ENCODE measurements at places on chromosomes 1 and 21.

DNA sequence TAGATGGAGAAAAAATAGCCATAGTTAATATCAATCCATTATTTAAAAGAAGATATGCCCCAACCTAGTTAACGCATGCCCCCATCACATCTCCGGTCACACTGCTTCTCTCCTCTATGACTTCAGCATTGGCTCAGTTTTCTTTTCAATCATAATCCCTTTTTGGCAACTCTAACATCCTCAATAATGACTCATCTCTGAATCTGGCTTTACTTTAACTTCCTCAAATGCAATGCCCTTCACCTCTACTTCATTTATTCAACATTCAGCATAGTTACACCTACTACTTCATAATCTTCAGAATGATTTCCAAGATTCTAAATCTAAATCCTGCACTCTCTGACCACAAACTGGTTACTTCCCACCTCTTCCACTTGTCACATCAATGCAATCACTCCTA is 417.3 kb downstream of the USH2A start:
- DNase-seq = no peak

GRCh38 chr1:23210351-23210785 is 6.9 kb downstream of the HTR1D start:
- DNase-seq = no peak

DNA sequence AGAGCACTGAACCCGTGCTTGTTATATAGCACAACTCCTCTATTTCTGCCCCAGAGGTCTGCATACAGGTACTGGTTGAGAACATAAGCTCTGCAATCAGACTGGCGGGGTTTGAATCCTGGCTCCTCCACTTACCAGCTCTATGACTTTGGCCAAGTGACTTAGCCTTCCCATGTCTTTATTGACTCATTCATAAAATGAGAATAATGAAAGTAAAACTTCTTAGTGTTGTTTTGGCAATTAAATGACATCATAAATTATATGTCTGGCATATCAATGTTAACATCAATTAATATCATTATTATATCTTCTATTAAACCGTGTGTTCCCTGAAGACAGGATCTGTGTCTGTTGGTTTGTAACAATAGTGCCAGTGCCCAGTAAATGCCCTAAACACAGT is 4.3 kb downstream of the INKA2 start:
- DNase-seq = no peak

DNA sequence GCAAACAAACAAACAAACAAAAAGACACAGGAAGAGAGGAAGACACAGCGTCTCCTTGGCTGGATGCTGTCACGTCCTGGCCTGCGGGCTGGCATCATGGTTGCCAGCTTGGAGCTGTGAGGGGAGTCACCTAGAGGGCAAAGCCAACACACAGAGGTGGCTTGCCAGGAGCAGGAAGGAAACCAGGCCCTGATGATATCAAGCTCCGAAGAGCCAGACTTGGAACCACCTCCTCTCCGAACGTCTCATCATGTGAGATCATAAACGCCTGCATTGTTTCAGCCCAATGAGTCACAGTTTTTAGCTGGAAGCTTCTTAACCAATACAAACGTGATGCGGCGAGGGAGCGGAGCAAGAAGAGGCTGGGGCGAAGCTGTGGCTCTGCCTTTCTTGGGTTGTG is 8.7 kb downstream of the PLA2G2D start:
- no peak for DNase-seq

GRCh38 chr21:36551731-36552433 is 72.0 kb upstream of the CLDN14 start:
- no peak for DNase-seq

- no peak for DNase-seq
Observed at GRCh38 chr1:200665861-200666260, 3.8 kb downstream of the DDX59 start.

DNA sequence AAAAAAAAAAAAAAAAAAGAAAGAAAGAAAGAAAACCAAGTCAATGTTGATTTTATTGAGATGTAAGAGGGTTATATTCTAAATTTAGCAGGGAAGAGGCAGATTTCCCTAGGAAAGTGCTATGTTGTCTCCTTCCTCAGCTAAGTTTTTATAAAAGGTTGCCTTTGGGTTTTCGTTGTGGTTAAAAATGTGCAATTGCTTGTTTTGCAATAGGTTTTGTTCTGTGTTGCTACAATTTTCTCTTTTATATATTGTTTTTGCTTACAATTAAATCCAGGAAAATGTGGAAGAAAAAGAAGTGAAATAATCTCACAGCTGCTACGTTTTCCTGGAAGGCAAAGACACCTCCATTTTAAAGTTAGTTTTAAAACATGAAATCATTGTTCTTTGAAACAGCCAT is 136.7 kb upstream of the C1orf105 start:
- DNase-seq = no peak

- DNase-seq = no peak
Observed at GRCh38 chr1:233689017-233689747, 75.3 kb downstream of the KCNK1 start.

DNA sequence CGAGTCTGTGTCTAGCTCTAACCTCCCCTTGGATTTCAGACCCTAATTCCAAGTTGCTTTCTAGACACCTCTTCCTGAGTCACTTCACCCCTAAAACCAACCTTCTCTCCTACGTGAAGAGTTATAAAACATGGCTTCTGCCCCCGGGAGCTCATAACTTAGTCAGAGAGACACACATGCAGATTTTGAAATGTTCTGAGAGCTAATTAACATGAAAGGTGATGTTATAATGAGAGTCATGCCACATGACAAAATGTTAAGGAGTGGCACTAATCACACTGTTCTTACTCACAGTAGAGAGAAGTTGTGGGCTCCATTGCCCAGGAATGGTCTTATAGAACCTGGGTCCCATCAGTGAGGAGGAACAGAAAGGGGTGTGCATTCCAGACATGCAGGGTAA is 117.1 kb downstream of the LRIG2 start:
- no peak for DNase-seq

DNA sequence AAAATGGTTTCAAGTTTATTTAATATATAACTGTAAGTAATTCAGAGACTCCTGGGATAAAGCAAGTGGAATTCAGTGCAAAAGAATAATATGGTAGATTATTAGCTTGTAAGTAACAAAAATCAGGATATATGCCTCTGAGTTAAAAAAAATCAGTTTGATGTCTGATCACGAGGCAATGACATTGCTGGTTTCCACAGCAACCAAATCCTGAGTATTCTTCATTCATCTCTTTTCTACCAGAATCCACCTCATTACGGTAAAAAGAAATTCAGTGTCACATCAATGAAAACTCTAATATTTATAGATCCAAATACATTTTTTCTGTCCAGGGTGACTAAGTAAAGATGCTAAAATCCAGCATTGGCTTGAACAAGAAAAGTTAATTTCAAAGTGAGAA is 642.3 kb upstream of the TMPRSS15 start:
- DNase-seq = no peak

- no peak for DNase-seq
Observed at GRCh38 chr1:233261206-233261605, 34.3 kb downstream of the PCNX2 start.

DNA sequence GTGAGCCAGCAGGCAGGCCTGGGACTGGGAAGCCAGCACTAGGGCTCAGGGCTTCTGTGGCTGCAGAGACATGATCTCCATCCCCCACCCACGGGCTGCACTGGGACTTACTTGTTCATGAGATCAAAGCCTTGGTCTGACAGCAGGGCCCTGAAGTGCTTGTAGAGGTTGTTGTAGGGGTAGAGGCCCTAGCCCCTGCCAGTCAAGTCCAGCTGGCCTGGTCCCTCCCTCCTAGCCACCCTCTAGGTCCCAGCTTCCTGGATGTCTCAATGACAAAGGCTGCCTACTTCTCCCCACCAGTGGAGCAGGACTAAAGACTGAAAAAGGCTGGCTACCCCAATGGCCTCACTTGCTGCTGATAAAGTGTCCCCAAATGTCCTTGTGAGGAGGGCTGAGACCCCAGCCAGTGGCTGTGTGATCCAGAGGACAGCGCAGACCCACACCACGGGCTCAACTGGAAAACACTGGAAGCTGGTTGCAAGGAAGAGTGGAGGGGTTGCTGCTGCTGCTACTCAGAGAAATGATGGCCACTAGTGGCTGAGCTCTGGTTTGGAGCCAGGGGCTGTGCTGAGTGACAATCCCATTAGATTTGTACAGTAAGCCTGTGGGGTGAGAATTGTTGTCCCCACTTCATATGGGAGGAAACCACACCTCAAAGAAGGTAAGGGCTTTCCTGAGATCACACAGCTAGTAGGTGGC is 1.4 kb downstream of the HTR1D start:
- no peak for DNase-seq

GRCh38 chr1:72827278-72827677 is 544.9 kb upstream of the NEGR1 start:
- DNase-seq = no peak

GRCh38 chr1:111193712-111194480 is 6.5 kb downstream of the DENND2D start:
- no peak for DNase-seq

DNA sequence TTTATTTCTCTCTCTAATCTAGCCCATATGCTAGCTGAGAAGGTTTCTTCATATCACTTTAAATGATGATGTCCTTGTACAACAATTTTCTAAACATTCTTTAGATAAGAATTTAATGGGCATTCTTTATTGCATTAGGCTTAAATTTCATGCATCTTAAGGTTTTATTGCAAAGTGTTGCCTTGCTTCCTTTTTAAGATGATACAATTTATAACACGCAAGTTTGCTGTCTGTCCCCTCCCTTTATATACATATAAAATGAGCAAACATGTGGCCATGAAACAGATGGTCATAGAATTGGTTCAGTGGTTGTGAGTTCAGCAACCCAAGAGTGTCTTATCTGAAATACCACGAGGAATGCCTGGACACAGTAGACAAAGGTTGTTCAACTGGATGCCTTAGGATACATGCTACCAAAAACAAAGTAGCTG is 12.1 kb downstream of the NBPF3 start:
- DNase-seq = no peak

DNA sequence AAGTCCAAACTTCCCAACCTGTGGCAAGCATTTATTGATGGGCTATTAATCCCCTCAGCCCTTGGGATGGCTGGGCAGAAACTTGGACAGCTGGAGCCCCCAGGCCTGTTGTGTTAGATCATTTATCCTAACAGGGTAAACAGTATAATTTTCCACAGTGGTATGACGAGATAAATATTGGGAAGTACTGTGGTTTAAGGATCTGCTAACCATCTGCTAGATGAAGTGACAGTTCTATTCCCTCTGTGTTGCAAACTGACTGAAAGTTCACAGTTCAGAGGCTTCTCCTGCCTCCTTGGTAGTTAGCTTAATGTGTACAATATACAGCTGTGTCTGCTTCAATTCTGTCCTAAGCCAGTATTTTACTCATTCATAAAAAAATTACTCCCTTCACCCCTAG is 127.5 kb upstream of the CHODL start:
- DNase-seq = no peak

DNA sequence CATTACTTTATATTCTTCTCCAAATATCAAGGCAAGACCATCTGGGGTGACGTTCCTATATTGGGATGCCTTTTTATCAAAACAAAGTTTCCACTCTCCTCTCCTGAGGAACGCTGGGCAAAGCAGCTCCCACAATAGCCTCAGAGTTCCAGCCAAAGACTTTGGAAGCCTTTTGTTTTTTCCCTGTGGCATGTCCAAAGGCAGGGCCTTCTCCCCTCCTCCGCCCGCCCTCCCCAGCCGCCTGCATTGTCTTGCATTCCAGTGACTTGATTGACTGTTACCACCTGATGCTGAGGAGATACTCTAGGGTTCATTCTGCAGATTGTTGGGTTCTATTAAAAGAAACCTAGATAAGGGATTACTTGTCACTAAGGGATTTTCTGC is 43.5 kb downstream of the PROX1 start:
- DNase-seq = no peak

DNA sequence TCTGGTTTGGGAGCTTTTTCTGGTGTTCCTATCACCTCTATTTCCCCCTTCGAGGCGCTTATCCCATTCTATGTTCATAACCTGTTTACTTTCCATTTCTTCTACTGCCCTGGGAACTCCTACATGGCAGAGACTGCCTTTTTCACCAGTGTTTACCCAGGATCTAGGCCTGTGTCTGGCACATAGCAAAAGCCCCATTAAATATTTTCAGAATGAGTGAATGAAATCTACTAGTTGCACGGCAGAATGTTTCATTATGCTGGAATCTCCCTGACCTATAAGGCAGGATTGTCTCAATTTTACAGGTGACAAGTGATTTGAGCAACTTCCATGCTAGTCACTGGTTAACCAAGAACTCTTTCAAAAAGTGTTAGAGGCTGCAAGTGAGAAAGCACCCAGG is 70.1 kb downstream of the PGM1 start:
- no peak for DNase-seq

- DNase-seq = no peak
Observed at GRCh38 chr1:168760781-168761180, 31.8 kb upstream of the DPT start.

- no peak for DNase-seq
Observed at GRCh38 chr1:12109901-12110300, 46.8 kb downstream of the TNFRSF8 start.

- no peak for DNase-seq
Observed at GRCh38 chr1:56890229-56890628, 35.6 kb downstream of the C8A start.

Measured in esophagus squamous epithelium (tissue), 5 donors.